Stimulated activated CD4-positive, alpha-beta T cell treated with anti-CD3 and anti-CD28 coated beads, TNF-alpha, amount 100 ng/mL, for 4 hours (primary cell): ENCODE measurements at places on chromosomes 12 and 14.

DNA sequence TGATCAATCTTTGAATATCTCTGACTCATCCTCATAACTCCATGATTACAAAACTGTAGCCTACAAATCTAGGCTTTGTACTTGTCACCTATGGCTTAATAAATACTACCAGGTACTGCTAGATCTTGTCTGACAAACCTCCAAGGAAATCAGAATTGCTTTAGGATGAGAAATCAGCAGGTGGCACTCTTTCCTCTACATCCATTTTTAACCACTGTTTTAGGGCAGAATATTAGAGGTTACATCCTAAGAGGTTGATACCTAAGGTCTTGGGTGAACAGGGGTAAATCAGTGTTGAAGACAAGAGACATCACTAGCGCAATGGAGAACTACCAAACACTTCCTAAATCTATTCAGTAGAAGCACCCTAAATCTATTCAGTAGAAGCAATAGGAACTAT, 63.1 kb upstream of the SOX5 start:
- no peak for DNase-seq

DNA sequence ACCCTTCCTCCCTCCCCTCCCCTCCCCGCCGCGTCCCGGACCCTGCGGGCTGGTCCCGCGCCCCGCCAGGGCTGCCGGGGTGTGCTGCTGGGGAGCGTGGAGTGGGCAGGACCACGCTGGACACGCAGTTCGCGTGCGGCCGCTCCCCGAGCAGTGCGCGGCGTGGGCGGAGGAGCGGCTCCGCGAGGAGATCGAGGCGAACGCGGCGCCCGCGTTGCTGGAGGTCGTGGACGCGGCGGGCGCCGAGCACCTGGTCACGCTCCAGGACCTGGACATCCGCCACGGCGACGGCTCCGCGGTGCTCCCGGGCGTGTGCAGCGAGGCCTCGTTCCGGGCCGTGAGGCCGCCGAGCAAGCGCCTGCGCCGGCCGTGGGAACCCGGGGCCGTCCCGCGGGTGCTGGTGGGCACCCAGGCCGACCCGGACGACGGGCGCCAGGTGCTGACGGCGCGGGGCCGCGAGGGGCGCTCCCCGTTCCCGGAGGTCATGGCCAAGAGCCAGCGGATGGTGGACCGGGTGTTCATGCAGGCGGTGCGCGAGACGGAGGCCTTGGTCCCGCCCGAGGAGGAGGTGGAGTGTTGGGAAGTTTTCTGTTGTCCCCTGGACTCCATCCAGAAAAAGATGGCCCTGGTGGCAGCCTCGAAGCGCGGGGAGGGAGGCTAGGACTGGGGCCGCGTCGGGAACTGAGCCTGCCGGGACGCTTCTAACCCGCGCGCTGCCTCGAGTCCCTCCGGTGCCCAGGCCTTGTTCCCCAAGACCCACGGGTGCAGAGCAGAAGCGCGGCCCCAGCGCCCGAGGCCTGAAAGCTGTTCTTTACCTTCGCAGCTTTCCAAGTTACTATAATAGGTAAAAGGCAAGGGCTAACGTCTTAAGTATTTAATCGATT, 54.7 kb upstream of the EIF5 start:
- DNase-seq, result no peak

- DNase-seq, result no peak
Observed at GRCh38 chr12:110270125-110270962, 10.7 kb upstream of the ATP2A2 start.

- no peak for DNase-seq
Observed at GRCh38 chr12:65619018-65619417, 205.3 kb upstream of the HMGA2 start.

- DNase-seq, result no peak
Observed at GRCh38 chr12:110105986-110106385, 18.2 kb upstream of the IFT81 start.
